ENCODE measurements at places on chromosomes 6 and 20.
A peak's percentile ranks its signal among the peaks of the same experiment; 100 is the strongest.

DNA sequence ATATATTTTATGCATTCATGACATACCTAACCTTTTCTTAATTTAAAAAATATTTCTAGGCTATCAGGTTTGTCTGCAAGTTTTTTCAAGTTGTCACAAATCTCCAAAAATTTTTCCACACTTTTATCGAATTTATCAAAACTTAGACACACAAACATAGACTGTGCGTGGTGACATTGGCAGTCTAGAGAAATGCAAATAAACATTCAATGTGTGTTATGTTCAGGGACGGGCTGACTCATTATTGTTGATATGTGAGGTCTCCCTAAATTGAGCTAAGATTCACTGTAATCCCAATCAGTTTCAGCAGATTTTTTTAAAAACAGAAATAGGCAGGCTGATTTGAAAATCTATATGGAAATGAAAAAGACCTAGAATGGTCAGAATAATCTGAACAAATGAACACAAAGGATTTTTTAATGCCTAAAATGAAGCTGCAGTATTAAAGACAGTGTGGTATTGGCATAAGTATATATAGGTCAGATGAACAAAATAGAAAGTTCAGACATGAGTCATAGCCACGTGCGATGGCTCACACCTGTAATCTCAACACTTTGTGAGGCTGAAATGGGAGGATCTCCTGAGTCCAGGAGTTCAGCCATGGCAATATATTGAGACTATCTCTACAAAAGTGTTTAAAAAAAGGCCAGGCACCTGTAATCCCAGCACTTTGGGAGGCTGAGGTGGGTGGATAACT, 19.2 kb downstream of the BLTP3A start:
- DNase-seq = no peak

- no peak for DNase-seq
These were observed 177.3 kb downstream of the CARMIL1 start for GRCh38 chr6:25456249-25457040.

DNA sequence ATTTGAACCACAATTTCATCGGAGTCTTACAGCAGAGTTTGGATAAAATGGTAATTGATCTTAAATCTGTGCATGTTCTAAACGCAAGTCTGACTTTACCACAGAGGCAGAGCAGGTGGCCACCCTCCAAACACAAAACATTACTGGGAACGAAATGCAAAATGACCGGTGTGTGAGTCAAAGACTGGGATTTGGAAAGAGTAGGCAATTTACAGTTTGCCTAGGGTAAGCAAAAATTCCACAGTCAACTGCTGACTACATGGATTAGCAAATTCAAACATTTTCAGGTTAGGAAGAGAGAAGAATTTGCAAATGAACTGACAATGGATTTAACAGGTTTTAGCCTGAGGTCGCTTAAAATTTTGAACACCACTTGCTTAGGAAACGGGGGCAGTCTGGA, 444.4 kb downstream of the HDGFL1 start:
- DNase-seq = no peak

DNA sequence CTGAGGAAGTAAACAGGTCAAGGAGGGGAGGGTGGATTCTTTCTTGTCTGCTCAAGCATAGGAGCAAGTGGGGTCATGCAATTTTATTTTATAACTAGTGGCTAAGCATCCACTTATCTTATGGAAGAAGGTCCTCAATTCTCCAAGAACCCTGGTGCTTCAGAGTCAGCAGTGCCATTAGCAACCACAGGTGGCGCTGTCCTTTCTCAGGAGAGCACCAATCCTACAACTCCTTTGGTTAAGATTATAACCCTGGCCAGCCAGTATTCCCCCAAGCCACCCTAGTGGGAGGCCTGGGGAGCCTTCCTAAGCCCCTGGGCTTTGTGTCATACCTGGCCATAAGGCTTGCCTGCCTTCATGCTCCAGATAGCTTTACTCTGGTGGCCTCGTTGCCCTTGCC, 60.7 kb downstream of the PCSK2 start:
- no peak for DNase-seq

DNA sequence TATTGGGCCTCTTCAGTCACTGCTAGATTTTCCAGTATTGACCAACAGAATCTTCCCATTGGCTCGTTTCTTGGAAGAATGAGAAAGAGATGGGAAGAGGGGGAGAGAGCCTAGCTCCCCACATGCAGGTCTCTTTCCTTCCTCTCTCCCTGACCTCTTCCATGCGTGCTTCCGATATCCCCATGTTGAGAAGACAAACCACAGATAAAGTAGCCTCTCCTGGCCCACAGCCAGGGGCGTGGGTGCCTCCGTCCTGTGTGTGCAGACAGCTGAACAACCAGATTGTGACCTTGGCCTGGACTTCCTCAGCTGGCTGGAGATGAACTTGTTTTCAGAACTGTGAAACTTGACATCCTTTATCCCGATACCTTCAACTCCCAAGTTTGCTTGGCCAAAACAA, 71.0 kb downstream of the EDN3 start:
- DNase-seq = no peak

- no peak for DNase-seq
These were observed 103.3 kb downstream of the FIG4 start for GRCh38 chr6:109794201-109794923.

DNA sequence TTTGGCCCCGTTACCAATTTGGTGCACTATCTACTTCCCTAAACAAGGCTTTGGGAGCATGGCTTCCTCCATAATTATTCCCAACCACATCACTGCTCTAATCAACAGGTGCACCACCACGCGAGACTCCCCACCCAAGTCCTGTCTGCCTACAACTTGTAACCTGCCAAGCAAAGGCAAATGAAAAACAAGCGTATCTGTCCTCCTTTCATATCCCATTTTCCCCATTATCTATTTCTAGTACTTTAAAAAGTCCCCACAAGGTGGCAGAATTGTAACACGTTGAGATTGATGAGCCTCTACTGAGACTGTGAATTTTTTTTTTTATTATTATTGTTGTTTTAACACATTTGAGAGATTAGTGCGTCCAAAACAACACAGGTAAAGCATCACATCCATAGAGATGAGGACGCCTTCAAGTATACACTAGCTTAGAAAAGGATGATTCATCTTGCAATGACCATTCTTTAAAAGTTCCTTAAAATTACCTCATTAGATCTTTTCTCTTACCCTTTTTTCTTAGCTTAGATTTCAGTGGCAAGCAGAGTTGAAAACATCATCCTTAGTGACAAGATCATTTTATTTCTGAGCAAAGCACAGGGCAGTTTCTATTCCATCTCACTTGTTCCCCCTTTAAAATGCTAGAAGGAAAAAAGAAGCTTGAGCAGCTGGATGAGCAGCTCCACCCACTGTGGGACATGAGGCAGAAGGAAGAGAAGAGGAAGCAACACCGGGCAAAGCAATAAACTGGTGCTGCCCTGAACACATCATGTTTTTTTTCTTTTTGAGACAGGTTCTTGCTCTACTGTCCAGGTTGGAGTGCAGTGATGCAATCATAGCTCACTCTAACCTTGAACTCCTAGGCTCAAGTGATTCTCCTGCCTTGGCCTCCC, 210.8 kb downstream of the ARHGAP18 start:
- peak; percentile 70 for DNase-seq

GRCh38 chr6:154491567-154492470, 18.7 kb downstream of the CNKSR3 start:
- no peak for DNase-seq

DNA sequence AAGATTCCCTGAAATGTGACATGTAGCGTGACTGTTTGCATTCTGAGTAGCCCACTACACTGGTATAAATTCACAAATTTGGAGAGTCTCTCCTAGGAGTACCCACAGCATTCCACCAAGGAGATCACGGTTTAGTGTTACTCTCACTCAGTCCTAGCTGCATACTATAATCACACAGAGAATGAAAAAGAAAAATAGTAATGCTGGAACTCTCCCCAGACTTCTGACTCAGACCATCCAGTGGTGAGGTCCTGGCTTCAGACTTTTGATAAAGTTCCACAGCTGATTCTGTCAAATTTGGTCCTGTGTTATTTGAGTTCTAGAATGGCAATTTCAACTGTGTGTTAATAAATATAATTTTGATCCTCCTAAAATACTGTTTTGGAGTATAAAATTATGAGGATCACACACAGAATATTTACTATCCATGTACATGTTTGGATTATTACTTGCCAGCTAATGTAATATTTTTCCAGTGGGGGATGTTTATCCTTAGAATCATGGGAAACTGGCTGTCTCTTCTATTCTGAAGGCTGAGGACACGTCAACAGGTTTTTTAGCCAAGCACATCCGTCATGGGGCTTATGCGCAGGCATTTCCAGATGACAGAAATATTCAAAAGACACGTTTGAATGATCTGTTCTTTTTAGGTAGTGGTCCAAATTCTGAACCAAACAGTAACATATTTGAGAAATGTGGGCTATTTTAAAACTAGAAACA, 5.1 kb upstream of the KIAA0408 start:
- DNase-seq = no peak

Data from CD4-positive, alpha-beta T cell treated with Interleukin-12 subunit alpha and Interleukin-12 subunit beta, for 1 hour (primary cell).